ENCODE measurements at places on chromosomes 5 and 9.

- no peak for DNase-seq
Measured at GRCh38 chr5:34740389-34740806, 84.3 kb downstream of the RAI14 start.

GRCh38 chr9:107932046-107932445 is 442.5 kb upstream of the KLF4 start:
- DNase-seq, result no peak

DNA sequence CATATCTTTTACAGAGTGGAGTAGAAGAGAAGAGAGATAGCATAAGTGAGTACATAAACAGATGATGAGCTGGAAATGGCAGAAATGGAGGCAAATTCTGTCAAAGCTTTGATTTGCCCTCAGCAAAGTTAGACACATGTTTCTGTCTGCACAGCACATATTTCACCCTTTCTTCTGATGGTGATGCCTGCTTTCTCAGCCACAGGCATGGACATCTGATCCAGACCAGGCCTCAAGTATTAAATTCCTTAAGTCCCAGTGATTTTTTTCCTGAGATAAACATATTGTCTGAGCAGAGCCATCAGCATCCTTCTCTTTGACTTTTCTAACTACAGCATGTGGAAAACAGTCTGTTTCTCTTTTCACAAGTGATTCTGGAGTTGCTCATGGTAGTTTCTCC is 409.8 kb downstream of the MAN2A1 start:
- DNase-seq, result no peak

DNA sequence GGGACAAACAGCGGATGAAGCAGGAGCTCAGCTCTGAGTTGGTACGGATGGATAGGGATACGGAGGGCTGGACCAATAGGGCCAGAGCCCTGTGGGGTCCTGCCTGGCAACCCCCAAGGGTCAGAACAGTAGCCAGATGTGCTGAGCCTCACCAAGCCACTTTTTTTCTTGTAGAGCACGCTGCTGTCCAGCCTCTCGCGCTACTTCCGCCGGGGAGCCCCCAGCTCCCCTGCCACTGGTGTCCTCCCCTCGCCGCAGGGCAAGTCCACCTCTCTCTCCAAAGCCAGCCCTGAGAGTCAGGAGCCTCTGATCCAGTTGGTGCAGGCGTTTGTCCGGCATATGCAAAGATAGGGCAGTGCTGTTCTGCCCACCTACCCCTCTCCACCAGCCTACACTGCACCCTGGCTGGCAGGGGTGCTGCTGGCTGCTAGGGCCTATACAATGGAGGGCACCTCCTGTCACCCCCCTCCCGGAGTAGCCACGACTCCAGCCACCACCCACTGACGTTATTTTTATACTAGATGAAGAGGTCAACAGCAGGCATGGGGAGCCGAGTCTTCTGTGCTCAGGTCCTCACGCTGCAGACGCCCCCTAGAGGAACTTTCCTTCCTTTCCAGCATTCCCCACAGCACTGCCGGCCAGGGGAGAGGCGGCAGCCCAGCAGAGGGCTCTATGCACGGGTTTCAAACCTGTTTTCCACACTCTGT is 21.6 kb downstream of the SH3GLB2 start:
- peak; percentile 75 for DNase-seq

DNA sequence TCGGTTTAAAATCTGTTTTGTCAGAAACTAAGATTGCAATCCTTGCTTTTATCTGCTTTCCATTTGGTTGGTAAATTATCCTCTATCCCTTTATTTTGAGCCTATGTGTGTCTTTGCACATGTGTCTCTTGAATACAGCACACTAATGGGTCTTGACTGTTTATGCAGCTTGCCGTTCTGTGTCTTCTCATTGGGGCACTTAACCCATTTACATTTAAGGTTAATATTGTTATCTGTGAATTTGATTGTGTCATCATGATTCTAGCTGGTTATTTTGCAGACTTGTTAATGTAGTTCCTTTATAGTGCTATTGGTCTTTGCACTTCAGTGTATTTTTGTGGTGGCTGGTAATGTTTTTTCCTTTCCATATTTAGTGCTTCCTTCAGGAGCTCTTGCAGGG is 36.3 kb upstream of the SMIM15 start:
- no peak for DNase-seq

DNA sequence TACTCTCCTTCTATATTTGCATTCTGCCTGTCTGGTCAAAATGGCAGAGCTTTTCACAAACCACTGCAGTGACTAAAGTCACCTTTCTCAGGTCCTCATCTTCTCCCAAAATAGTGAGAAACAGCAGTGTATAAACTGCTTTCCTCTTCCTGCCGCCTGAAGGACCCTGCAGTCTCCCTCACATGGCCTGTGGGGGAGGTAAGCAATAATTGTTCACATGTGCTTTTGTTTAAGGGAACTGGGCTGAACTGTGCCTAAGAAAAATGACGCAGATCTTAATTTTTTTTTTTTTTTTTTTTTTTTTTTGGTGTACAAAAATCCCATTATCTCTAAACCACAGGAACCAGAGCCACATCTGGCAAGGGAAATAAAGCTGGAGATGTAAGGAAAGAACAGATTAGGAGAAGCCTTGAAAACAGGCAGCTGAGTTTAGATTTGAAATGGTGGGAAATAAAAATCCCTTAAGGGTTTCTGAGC is 131.7 kb upstream of the VLDLR start:
- no peak for DNase-seq

GRCh38 chr9:27599870-27600238 is 26.6 kb upstream of the C9orf72 start:
- DNase-seq, result no peak

DNA sequence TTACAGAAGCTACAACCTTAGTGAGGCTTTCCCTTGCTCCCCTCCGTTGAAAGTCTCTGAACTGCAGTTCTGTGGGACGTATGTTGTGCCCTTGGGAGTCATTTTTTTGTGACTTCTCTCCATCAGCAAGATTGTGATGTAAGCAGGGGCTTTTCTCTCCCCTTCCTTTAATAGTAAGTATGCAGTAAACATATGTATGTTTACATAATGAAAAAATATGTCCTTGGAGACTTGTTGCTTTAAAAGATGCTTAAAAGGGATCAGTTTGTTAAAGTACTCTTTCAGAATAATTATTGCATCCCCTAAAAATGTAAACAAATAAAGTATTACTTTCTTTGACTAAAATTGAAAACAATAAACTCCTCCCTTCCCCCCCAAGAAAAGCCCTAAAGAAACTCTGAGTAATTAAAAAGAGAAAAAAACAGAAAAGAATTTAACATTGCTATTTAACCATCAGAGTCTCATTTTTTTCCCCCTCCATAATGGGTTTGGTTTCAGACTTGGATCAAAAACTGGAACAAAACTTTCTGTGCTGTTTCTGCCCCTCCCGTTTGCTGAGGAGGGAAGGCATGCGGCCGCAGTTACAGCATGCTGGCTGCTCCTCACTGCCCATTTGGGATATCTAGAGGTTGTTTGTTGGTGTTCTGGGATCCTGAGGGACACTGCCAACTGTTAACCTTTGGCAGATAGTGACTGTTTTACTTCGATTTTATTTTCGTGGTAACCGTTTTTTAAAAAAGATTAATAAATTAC is 40.2 kb downstream of the TRIO start:
- DNase-seq, result no peak

- DNase-seq, result no peak
Measured at GRCh38 chr9:14260101-14260500, 53.8 kb downstream of the NFIB start.

DNA sequence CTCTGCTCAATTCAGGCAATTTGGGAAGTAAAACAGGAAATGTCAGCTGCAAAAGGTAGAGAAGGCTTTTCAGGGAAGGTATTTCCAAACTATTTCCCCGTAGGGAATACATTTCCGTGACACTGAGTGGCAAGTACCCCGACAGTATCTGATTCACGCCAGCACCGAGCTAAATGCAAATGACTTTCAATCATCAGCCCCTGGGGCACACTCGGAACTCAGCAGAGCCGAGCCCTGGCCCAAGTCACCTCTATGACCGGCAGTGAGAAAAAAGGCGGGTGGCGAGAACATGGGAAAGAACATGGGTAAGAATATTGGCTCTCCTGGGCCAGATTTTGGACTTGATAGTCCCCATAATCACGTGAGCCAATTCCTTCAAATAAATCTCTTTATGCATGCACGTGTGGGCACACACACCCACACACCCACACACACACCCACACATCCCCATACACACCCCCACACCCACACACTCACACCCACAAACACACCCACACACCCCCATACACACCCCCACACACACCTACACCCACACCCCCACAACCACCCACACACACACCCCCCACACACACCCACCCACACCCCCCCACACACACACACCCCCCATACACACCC is 43.0 kb downstream of the COL23A1 start:
- DNase-seq, result no peak

DNA sequence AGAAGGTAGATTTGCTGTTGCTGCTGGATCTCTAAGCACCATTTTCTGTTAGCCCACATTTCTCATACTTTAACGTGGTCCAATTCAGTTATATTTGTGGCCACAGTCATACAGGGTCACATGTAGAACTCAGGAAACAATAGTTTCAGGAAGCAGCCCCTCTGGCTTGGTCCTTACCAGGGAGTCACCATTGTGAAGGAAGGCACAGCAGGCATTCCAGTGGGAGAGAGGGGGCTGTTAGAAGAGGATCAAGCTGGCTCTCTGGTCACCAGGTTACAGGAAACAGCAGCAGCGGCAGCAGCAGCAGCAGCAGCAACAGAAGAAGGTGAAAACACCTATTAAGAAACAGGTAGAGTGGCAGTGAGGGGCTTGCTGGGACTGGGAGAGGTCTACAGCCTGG is 14.5 kb downstream of the C9orf43 start:
- no peak for DNase-seq

DNA sequence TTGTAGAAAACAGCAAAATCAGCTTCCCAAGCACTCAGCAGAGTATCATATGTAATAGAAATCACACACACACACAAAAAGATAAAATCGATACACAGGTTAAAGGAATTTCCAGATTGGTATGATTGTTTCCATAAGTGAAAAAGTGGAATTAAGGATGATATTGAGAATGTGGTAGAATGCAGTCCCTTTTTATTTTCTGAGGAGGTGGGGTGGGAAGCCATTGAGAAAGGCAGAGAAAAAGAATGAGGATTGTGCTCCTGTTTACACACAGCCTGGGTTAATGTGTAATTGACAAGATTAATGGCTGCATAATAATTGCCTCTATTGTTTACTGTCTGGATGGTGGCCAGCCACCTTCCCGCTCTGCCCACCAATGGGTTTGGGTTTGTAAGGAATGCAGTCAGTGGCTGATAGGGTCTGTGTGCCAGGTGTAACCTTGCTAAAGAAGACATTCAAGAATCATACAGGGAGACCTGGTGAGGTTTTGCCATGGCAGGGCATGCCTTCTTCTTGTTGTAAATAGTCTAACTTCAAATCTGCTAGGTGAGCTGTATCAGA is 177.2 kb upstream of the MAP3K1 start:
- no peak for DNase-seq

DNA sequence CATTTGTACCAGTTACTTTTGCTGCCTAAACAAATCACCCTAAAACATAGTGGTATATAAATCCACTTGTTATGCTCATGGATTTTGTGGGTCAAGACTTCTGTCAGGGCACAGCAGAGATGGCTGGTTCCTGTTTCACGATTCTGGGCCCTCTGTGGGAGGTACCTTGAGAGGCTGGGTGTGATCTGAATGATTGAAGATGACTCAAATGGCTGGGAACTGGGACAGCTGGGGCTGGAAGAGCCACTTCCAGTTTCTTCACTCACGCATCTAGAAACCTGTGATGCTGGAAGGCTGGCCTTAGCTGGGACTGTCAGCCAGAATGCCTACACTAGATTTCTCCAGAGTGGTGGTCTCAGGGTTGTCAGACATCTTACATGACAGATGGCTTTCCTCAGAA is 88.1 kb downstream of the KIF4B start:
- DNase-seq, result no peak

DNA sequence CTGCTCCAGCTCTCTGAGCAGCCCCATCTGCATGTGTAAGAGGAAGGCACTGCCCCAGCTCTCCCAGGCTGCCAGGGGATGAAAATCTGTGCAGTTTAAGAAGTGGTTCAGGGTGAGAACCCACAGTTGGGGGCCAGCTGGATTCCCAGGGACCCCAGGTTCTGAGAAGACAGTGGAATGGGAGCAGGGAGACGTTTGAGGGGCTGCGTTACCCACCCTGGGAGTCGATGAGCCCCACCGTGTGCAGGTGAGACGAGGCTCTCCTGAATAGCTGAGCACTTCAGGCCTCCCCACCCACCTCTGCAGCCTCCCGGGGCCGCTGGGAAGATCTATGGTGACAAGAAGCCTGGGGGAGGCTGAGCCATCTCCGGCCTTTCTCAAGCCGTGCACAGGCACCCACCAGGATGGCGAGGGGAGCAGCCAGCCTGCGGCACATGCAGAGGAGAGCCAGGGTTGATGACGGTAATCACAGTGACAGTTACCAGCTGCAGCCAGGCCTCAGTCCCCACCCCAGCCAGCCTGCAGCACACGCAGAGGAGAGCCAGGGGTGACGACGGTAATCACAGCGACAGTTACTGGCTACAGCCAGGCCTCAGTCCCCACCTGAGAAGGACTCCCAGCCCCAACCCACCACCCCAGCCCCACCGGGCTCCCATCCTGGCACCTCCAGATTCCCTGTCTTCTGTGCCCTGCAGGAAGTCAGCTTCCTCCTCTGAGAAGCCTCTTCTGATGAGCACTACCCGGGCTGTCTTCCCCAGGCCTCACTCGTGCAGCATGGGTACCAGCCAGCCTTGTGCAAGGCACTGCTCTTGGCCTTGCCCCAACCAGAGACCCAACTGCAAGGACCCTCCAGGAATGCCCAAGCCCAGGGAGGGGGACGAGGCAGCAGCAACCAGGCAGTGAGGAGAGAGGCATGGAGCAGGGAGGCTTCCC is 150.8 kb upstream of the PPP1R26 start:
- no peak for DNase-seq

- peak; percentile 81 for DNase-seq
Measured at GRCh38 chr9:90803860-90804593, 2.4 kb downstream of the SYK start.

GRCh38 chr9:6785682-6786081 is 27.9 kb downstream of the KDM4C start:
- no peak for DNase-seq

DNA sequence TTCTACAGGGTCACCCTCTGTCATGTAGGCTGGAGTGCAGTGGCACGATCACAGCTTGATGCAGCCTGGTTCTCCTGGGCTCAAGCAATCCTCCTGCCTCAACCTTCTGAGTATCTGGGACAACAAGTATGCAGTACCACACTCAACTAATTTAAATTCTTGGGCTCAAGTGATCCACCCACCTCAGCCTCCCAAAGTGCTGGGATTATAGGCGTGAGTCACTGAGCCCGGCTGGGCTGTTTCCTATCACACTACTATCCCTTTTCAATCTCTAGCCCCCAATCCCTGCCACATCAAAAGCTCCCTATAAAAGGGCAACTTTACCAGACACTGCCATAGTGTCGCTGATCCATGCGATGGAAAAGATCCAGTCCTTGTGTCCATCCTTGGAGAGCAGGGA is 20.4 kb downstream of the DCAF12 start:
- no peak for DNase-seq

GRCh38 chr5:35488055-35488454 is 129.6 kb upstream of the SPEF2 start:
- no peak for DNase-seq

- no peak for DNase-seq
Measured at GRCh38 chr5:136563489-136563888, 198.1 kb upstream of the TRPC7 start.

- no peak for DNase-seq
Measured at GRCh38 chr5:56499901-56500300, 266.8 kb upstream of the ANKRD55 start.

- DNase-seq, result no peak
Measured at GRCh38 chr9:73162987-73163768, 11.5 kb downstream of the ANXA1 start.

Data from OCI-LY7 (cell line).